ENCODE measurements at places on chromosomes 12 and 14.
A peak's percentile ranks its signal among the peaks of the same experiment; 100 is the strongest.

- DNase-seq: no peak
Measured at GRCh38 chr12:28855761-28856310, 293.2 kb upstream of the FAR2 start.

DNA sequence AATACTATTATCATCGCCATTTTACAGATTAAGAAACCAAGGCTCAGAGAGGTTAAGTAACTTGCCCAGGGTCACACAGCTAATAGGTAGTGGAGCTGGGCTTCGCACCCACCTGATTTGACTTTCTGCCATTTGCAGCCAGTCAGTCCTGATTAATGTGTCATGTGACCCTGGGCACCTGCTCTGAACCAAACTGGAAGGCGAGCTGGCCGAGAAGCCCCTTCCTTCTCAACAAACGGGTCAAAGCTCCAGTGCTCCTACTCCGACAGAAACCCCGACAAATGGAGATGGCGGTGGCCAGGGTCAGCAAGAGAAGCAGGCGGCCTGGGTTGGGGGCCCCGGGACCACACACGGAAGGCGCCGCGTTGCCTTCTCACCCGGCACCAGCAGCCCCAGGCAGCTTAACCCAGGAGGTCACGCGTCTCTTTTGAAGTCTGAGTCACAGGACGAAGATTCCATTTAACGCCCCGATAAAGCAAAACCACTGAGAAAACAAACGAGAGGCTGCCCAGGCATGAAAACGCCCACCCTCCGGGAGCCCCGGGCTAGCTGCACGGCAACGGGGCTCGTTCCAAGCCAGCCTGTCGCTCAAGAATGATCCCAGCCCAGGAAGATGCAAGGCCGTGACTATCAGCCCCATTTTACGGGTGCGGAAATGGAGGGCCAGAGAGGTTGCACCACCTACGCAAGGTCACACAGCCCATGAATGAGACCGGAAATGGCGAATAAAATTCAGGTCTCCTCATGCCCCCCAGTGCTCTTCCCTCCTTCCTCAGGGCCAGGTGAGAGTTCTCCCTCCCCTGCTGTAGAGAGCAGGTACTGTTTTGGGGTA lies 124.8 kb downstream of the SCARB1 start:
- peak; percentile 82 for DNase-seq

DNA sequence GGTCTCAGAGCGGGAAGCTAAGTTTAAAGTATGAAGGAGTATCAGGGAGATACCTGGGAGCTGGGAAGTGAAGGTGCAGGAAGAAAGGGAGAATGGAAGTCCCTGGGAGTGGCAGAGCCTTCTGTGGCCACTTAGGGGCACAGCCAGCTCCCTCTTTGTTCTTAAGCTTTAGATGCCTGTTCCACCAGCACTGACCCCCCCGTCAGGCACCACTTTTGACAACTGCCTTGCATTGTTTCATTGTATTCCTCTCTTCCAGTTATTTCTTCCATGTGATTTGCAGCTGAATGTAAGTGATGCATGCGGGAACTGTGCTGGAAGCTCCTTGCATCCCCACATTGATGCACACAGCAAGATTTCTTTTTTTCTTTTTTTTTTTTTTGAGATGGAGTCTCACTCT lies 2.6 kb downstream of the GALNT16 start:
- DNase-seq: no peak

- DNase-seq: no peak
Measured at GRCh38 chr14:77416836-77417235, 6.5 kb downstream of the NOXRED1 start.

GRCh38 chr12:64610079-64610659 lies at the start of gene RASSF3:
Gene RASSF3 (plus strand): TSS chr12:64610495. CDS start chr12:64610633, 138 bp downstream.
- DNase-seq: peak; percentile 67
